GM23338 (cell line): ENCODE measurements at places on chromosomes 4 and X. TPM values are rescaled to one million over a fixed set of nuclear protein-coding genes. Genes with fewer than 3 reads are reported as not detected.

DNA sequence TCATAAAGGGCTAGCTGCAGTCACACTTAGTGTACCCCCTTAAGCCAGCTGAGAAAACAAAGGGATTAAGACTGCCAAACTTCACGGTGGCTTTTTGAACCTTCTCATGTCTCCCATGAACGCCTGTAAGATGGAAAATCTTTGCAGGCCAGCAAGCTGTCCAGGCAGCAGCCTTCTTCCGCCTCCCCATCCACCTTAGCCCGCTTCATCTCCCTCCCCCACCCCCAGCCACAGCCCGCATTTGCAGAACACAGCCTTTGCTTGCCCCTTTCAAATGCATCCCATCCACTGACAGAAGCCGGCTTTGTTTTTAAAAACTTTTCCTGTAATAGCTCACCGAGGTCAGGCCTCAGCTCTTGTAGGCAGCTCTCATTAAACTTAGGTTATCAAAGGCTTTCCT is 113.8 kb upstream of the FAM9B start:
- DNase-seq = peak; percentile 74
- no peaks in the 10 kb centered on the region for H3K27me3 ChIP-seq
- no peaks in the 10 kb centered on the region for H3K36me3 ChIP-seq

DNA sequence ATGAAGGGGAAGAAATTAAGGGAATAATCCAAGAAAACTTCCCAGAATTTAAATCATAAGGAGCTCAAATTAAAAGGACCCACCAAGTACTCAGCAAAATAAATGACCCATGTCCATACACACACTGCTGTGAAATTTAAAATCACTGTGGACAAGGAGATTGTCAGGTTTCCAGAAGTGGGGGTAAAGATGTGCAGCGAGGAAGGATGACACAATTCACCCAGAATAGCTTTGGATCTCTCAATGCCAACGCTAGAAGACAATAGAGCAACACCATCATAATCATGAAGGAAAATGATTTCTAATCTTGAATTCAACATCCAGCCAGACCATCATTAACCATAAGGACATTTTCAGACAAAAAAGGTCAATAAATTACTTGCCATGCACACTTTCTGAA is 65.7 kb downstream of the CASK start:
- no peaks in the 10 kb centered on the region for H3K4me1 ChIP-seq
- H3K4me3 ChIP-seq = no peak overlapping the region
- no peak overlapping the region for H3K27ac ChIP-seq
- DNase-seq = no peak

DNA sequence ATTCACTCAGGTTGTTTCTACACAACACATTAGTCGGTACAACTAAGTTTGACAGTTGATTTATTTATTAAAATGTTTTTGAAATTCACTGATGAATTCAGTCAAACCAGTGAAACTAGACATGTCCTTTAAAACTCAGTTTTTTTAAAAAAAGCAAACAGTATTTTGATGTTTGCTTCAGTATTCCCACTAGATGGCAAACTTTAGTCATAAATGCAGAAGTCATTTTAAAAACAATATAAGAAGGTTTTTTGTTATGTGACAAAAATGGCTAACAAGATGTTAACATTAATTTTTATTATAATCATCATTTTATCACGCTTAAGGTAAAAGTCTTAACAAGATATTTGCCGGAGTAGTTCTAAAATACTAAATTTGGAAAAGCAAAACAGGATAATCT is 1337.8 kb upstream of the DIAPH2 start:
- no peaks in the 10 kb centered on the region for H3K36me3 ChIP-seq
- no peak overlapping the region for H3K4me3 ChIP-seq
- H3K27ac ChIP-seq = no peak overlapping the region
- no peaks in the 10 kb centered on the region for H3K4me1 ChIP-seq
- no peaks in the 10 kb centered on the region for H3K27me3 ChIP-seq

DNA sequence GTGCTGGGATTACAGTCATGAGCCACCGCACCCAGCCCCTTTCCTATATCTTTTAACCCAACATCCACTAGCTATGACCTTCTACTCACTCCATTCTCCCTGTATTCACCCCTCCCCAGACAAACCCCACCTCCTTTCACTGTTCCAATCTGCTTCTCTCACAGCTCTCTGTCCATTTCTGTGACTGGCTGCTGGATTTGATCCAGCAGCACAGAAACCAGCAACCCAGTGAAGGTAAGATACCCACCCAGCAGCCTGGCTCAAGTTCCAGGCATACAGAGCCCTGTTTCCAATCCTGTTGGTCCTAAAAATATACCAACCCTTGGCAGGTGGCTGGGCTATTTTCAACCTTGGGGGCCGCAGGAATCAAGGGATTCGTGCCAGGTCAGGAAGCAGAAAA is 56.9 kb upstream of the SMIM10 start:
- no peak overlapping the region for H3K27ac ChIP-seq
- no peaks in the 10 kb centered on the region for H3K27me3 ChIP-seq
- no peaks in the 10 kb centered on the region for H3K4me1 ChIP-seq
- no peak for DNase-seq
- no peak overlapping the region for H3K4me3 ChIP-seq
- H3K36me3 ChIP-seq = no peaks in the 10 kb centered on the region

- peaks cover 21% of the 10 kb centered on the region for H3K4me1 ChIP-seq
- no peak overlapping the region for H3K4me3 ChIP-seq
- H3K27ac ChIP-seq = no peak overlapping the region
- DNase-seq = peak; percentile 34
- no peaks in the 10 kb centered on the region for H3K36me3 ChIP-seq
These were observed 112.5 kb upstream of the HAND2 start for GRCh38 chr4:173642509-173642908.

The CACNA1F gene
- 0.35 and 0.90 TPM in 2 replicates for total RNA-seq

The GAGE12F gene
- not detected in 2 replicates for total RNA-seq

- no peaks in the 10 kb centered on the region for H3K27me3 ChIP-seq
- DNase-seq = no peak
- no peak overlapping the region for H3K4me3 ChIP-seq
- no peaks in the 10 kb centered on the region for H3K36me3 ChIP-seq
- no peak overlapping the region for H3K27ac ChIP-seq
These were observed 470.8 kb upstream of the IGFBP7 start for GRCh38 chr4:57580710-57581599.

The NOX1 gene
- not detected in 2 replicates for total RNA-seq

The DGAT2L6 gene
- total RNA-seq = not detected in 2 replicates
